ENCODE measurements at places on chromosomes 7 and 10.

DNA sequence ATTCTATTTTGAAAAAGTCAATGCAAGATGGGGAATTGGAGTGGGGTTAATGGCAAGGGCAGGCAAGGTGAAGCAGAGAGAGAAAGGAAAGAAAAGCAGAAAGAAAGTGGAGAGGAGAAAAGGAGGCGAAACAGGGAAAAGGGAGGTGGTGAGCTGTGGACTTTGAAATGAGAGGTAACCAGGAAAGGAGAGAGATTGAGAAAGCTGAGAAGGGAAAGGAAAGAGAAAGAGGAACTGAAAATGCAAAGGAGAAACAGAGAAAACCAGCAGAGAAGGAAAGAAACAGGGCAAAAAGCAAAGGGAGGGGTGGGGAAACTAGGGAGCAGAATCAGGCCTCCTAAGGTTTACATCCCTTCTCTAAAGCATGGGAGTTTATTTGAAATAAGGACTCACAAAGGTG is 72.5 kb upstream of the TPK1 start:
- no peak for DNase-seq

GRCh38 chr10:101444058-101444898 is 90.3 kb downstream of the BTRC start:
- DNase-seq = no peak

- DNase-seq = no peak
Measured at GRCh38 chr10:7337431-7338171, 73.2 kb downstream of the SFMBT2 start.

GRCh38 chr10:132110111-132110521 is 44.4 kb downstream of the JAKMIP3 start:
- DNase-seq = no peak

DNA sequence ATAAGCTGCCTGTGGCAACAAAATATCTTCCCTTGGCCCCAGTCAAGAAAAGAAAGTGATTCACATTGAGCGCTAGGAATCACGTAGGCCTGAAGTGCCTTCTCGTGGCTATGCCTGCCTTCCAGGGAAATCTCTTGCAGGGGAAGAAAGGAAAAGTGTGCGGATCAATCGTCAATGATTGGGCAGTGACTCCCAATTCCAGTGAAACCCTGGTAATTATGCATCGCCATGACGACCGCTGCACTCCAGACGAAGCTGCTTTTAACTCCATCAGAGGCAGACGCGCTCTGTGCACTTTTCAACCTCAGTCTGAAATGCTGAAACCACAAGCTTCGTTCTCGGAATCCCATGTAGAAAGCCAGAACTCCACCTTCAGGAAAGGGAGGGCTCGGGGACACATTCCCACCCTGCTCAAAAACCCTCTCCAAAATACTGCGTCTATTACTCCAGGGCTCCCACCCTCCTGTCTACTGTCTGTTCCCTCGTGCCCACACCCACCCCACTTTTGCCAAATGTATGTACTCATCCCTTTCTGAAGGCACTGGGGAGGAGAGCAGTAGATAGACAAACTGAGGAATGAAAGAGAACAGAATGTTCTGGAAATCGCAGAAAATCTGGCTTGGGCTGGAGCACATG is 24.2 kb upstream of the PRKAG2 start:
- DNase-seq = no peak
